ENCODE measurements at places on chromosomes 6 and 20. TPM values are rescaled to one million over a fixed set of nuclear protein-coding genes. Genes with fewer than 3 reads are reported as not detected.

Gene SMLR1
- total RNA-seq = not detected

DNA sequence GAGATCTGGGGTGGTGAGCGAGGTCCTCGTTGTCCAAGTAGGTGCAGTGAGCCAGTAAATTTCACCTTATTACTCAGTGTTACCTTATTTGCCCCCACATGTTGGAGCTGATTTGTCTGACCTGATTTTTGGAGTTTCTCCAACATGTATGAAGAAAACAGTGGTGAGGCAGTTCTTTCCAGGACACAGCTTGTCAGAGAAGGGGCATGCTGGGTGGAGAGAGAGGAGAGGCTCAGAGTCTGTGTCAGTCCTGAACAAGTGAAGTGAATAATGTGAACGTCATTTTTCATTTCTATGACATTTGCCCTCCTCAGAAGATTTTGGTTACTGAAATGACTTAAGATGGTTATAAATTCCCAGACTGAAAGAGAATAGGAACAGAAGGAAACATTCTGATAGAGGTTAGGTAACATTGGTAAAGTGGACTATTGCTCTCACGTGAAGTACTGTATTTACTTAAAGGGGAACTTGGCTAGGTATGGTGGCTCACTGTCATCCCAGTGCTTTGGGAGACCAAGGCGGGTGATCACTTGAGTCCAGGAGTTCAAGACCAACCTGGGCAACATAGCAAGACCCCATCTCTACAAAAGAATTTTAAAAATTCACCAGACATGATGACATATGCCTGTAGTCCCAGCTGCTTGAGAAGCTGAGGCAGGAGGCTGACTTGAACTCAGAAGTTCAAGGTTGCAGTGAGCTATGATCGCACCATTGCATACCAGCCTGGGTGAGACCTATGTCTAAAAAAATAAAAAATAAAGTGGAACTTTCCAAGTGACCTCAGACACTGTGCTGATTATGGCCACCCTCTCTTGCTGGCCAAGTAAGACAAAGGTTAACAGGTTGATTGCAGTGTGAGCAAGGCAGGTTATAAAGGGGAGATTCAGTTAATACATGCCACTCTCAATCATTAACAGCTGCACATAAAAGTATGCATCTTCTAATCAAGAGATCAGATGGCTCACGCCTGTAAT, 184.3 kb downstream of the EDN1 start:
- no peak overlapping the region for H3K27ac ChIP-seq
- H3K36me3 ChIP-seq = no peaks in the 10 kb centered on the region
- no peak for DNase-seq
- H3K4me1 ChIP-seq = no peaks in the 10 kb centered on the region
- H3K27me3 ChIP-seq = no peaks in the 10 kb centered on the region
- no peak overlapping the region for H3K4me3 ChIP-seq

Gene NFS1
- 20.0 TPM for total RNA-seq

DNA sequence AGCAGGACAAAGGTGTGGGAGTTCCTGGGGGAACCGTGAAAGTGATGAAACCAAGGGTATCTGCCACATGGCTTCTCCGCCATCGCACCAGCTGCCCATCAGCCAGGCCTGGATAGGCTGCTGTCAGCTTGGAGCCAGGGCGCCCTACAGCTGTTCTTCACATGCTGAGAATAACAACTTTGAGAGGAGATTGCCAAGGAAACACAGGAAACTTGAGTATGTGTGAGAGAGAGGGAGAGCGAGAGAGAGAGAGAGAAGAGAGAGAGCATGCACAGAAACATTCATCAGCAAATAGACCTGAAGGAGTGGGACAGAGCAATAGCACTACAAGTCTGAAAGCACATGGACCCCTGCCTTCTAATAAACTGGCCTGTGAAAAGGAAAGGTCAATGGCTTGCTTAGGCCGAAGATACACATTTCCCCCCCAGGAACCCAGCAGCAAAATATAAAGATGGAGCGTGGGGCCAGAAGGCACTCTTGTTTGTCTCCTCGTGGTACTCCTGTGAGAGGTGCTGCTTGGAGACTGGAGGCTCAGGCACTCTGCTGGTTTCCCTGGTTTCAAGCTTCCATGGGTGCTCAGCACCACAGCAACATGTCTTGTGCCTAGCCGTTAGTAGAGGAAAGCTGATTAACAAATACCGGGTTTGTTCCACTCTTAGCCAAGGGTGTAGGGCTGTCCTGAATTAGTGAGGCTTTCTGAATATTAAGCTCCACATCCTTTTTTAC, 53.0 kb downstream of the SNAP25 start:
- H3K4me1 ChIP-seq = no peaks in the 10 kb centered on the region
- DNase-seq = no peak
- no peaks in the 10 kb centered on the region for H3K27me3 ChIP-seq
- H3K36me3 ChIP-seq = no peaks in the 10 kb centered on the region

Gene GLP1R
- not detected for total RNA-seq

- no peaks in the 10 kb centered on the region for H3K4me1 ChIP-seq
- H3K27ac ChIP-seq = no peak overlapping the region
- no peaks in the 10 kb centered on the region for H3K27me3 ChIP-seq
- no peaks in the 10 kb centered on the region for H3K36me3 ChIP-seq
- DNase-seq = no peak
- no peak overlapping the region for H3K4me3 ChIP-seq
Observed at GRCh38 chr6:63174173-63174572, 37.1 kb upstream of the FKBP1C start.

Gene OR2H1
- total RNA-seq = not detected

GRCh38 chr6:114108119-114109002, 137.4 kb upstream of the HDAC2 start:
- DNase-seq = no peak
- H3K27me3 ChIP-seq = peaks cover 3% of the 10 kb centered on the region
- no peak overlapping the region for H3K27ac ChIP-seq
- H3K4me3 ChIP-seq = no peak overlapping the region

GRCh38 chr20:45487231-45487635, 17.7 kb downstream of the WFDC2 start:
- H3K4me1 ChIP-seq = no peaks in the 10 kb centered on the region
- DNase-seq = no peak
- no peak overlapping the region for H3K4me3 ChIP-seq
- H3K27ac ChIP-seq = no peak overlapping the region
- H3K27me3 ChIP-seq = peaks cover 12% of the 10 kb centered on the region

- no peak overlapping the region for H3K27ac ChIP-seq
- no peaks in the 10 kb centered on the region for H3K36me3 ChIP-seq
- no peaks in the 10 kb centered on the region for H3K27me3 ChIP-seq
- H3K4me3 ChIP-seq = no peak overlapping the region
- H3K4me1 ChIP-seq = peaks cover 17% of the 10 kb centered on the region
- DNase-seq = no peak
Observed at GRCh38 chr6:27888566-27888965, 23.6 kb downstream of the OR2B2 start.

All from T-cell (primary cell).